ENCODE measurements at places on chromosomes 5 and 9.

DNA sequence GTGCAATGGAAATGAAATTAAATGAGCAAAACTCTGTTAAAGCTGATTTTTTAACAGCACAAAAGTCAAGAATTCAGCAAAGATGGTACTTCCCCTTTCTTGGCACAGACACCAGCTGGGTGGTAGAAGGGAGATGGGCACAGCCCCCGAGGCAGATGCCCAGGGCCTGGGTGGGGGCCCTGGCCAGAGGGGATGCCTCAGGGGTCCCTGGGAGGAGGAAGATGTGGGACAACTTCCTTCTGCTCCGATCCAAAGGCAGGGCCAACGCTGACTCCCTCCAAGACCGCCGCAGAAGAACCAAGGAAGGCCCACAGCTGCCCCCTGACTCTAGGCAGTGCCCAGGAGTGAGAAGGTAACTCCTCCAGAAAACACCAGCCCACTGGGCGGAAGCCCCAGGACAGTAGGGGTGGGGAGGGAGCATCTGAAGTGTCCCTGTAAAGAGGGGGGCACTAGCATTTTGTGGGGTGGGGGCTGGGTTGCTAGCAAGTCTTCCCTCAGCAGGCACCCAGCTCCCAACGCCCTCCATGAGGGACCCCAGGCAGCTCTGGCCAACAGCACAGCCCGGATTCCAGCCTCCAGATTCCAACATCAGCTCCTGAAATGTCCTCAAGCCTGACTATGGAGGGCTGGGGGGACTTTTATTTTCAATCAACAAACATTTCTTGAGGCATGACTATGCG, 4.9 kb downstream of the NACC2 start:
- DNase-seq, result no peak

DNA sequence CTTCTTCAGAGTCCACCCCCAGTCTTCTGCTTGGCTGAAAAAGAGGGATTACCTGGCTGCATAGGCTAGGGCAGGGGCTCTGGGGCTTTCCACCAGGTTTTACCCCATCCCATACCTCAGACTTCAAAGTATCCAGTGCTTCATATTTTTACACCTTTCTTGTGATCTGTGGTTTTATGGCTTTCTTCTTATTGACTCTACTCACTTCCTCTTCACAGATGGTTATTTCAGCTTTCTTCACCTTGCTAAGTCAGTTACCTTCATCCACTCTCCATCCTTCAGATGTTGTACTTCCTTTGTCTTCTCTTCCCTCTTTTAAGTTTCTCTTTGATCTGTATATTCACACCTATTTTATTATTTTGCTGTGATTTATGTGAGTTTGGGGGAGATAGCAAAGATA, 104.3 kb downstream of the GRIA1 start:
- DNase-seq, result no peak

DNA sequence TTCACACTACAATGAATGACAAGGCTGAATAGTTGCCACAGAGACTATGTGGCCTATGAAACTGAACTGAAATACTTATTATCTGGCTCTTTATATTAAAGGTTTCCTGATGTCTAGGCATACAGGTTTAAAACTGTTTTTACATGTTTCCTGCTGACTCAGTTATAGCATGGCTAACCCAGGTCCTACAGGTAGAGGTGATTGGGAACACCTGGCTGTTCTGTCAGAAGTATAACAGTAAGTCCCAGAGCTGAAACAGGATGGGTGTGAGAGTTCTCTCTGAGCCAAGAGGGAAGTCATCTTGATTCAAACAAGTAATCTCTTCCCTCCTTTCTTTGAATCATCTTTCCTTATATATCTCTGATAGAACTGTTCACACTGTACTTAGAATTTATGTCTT, 4.9 kb upstream of the ADGRV1 start:
- no peak for DNase-seq

- DNase-seq, result no peak
Observed at GRCh38 chr9:106866243-106866642, 3.3 kb downstream of the ZNF462 start.

DNA sequence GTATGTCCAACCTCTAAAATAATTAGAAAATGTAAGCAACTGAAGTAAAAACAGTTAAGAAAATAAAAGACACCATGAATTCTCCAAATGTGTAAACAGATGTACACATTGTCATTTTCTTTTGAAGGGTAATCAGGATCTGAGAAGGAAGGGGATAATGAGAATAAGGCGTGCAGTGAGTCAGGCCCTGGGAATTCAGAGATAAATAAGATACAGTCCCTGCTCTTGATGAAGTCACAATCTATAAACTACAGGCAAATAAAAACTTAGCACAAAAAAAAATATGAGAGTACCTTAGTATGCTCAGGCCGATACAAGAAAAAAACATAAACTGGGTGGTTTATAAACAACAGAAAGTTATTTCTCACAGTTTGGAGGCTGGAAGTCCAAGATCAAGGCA, 315.3 kb downstream of the DNAH5 start:
- DNase-seq, result no peak

GRCh38 chr5:63805151-63805550, 157.1 kb downstream of the HTR1A start:
- no peak for DNase-seq

Measured in left cardiac atrium (tissue), 4 donors.